ENCODE measurements at places on chromosomes 7 and 10.

GRCh38 chr7:15662451-15662850 lies 24.0 kb downstream of the MEOX2 start:
- no peak for DNase-seq

DNA sequence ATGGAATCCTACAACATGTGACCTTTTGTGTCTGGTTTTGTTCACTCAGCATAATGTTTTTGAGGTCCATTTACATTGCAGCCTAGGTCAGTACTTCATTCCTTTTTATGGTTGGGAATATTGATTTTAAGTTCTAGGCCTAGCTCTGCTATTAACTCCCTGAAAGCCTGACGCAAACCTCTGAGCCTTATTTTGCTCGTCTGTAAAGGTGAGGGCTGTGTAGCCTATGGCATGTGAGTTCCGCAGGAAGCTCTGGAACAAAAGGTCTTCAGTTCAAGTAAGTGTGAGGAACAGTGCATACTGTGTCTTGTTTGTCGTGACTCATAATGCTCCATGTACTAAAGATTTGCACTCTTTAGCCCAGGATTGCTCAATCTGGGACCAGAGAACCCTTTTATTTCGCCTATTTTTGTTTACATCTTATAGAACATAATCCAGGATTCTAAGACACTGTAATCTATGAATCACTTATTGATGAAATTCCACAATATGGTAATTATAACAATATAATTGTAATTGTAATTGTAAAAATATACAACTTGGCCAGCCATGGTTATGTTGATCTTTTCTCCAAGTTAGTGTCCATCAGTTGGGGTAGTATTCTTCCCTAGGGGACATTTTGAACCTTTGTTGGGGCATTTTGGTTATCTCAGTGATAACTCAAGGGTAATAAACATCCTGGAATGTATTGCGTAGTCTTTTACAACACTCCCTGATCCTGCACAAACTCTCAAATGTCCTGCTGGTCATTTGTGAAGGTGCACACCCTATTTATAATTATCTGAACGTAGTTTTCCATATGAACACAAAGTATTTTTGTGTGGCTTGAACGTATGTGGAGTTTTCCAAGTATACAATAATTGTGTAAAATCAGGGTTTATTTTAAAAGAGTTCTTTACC lies 184.7 kb downstream of the VTI1A start:
- no peak for DNase-seq

DNA sequence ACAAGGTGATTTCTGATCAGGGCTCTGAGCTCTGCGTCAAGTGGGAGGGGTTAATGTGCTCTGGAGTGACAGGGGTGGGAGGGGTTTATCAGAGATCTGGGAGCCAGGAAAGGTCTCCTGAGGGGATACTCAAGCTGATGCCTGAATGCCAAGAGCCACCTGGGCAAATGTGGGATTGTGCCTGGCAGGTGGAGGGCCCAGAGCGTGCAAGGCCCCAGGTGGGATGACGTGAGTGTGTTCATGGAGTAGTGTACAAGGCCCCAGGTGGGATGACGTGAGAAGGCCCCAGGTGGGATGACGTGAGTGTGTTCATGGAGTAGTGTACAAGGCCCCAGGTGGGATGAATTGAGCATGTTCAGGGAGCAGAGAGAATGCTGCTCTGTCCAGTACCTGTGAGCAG lies 610.3 kb downstream of the PTPRN2 start:
- DNase-seq: no peak

GRCh38 chr7:41448104-41448503 lies 254.8 kb downstream of the INHBA start:
- no peak for DNase-seq

DNA sequence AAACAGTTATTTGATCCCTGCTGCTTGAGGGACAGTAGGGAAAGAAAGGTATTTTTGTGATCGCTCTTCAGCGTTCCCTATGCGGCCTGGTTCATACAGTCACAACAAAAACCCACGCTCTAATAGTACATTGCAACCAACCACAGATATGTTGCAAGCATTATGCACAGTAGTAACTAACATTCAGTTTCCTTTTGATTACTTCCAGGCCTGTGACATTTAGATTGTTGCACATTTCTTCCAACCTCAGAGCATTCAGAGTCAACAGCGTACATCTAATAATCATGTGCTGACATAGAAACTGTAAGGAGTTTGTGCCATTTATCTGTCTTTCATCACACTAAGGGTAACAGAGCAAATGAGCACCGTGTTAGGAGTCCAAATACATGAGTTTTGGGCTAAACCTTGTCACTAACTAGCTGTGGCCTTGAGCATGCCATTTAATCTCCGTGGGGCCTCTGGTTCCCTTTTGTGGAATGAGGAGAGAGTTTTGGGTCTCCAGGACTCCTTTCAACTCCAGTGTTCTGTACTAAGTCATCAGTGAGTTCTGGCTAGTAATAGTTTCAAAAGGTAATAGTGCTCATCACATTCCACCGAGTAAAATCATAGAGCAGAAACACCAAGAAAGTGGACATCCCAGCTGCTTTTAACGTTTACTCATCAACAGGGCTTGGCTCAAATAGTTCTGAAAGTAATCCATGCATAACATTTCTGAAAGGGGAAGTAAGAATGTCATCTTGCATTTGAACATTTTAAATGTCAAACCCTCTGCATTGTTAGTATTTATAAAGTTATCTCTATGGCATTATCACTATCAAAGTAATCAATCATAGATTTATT lies 99.0 kb upstream of the FZD1 start:
- DNase-seq: no peak

DNA sequence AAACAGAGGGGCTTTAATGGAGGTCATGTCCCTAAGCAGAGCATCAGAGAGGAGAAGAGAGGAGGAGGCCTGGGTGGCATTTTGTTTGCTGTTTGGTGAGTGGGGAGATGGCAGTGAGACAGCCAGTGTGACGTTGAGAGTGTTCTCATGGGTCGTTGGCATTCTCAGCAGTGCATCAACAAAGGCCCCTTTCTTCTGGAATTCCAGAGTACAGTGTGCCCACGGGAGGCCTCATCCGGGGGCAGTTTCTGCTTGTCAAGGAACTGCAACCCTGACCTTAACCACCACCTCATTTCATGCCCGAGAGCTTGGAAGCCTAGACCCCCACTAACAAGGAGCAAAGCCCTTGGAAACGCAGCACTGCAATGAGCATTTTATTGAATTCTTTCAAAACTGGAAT lies 92.9 kb downstream of the CELF2 start:
- DNase-seq: no peak

DNA sequence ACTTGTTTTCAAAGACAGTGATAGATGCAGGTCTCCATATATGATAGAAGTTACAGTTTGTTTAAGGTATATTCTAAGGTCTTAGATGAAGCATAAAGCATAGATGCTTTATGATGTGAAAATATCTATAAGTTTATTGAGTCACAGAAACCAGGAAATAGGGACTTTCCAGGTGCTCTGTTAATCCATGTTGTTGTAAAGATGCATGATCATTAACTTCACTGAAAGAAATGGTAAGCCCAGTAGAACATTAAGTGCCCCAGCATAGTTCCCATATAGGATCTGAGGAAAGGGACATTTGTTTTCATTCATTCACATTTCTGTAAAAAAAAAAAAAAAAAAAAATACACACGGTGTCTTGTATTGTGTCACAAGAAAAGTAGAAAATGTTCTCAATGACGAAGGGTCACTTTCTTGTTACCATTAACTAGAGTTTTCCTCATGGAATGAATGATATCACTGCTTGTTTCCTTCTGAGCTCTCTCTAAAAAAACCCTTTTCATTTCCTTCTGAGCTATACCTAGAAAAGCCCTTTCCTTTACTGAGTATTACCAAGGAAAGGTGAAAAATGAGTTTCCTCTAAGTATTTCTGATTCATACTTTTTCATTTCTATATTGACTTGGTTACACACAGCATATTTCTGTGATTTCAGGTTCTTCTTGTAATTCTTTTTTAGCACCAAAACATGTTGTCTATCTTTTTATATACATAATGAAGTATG lies 105.2 kb downstream of the MACC1 start:
- no peak for DNase-seq

DNA sequence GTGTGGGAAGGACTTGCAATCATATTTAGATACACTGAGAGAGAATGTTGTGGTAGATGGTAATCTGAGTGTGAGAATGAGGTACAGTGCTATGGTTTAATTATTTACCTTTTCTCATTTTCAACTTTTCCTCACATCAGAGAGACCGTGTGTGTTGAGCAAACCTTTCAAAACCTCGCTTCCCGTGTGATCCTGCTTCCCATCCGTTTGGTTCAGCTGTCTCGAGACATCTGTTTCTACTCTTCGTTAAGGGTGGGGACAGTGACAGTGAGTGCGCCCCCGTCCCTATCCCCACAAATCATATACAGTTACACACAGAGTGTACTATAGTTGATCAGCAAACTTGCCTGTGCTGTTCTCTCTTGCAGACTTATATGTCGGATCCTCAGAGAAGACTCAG lies 33.0 kb upstream of the NOBOX start:
- DNase-seq: no peak

DNA sequence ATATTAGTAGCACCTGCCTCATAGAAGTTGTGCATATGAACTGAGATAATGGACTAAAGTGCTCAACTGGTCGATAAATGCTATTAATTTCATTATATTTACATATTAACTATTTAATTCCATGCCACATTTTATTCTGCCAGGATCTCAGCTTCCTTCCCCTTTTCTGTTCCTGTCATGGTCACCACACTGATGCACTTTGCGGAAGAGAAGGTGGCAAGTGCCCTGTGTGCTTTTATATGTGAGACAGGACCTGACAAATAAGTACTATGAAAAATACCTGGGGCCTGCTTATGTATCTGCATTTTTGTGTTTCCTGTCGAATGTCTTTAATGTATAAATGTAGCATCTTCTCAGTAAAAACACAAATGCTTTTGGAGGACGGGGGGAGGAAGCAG lies 12.2 kb downstream of the ATP6V0E2 start:
- DNase-seq: no peak

DNA sequence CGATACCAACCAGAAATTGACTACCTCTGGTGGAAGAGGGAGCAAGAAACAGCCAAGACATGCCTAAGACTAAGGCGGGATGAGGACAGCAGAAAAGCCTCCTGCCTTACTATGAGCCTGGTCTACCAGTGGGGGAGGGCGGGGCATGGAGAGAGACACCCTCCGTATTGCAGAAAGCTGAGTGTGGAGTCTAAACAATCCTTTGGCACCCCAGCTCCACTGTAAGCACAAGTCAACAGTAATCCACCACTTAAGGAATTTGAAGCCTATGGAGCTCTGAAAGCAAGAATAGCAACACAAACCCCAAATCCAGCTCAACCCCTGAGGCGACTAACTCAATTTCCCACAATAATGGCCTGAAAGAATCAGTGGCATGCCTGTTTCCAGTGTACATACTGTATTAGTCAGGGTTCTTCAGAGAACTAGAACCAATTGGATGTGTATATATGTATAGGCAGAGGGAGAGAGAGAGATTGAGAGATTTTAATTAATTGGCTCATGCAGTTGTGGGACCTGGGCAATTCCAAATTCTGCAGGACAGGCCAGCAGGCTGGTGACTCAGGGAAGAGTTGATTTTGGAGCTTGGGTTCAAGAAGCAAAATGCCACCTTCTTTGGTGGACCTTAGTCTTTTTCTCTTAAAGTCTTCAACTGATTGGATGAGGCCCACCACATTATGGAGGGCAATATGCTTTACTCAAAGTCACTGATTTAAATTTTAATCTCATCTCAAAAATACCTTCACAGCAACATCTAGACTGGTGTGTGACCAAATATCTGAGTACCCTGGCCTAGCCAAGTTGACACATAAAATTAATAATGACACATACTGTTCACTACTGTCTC lies 13.5 kb downstream of the PPIF start:
- no peak for DNase-seq

DNA sequence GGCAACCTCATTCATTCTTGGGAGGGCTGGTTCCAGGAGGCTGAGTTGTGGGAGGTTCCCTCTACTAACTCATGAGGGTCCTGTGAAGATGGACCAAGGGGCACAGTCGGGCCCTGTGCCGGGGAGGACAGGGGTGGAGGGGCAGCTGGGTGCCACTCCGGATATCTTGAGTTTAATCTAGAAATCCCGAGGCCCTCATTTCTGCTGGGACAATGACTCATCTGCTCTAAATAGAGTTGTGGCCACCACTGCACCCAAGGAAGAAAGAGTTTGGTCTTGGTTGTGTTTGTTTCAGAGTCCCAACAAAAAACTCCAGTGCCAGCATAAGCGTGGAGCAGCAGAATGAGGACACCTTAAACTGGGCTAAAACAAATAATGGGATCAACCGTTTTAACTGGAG lies 82.4 kb downstream of the EBF3 start:
- no peak for DNase-seq

- no peak for DNase-seq
These were observed 10.6 kb upstream of the SUN1 start for GRCh38 chr7:821688-822087.

DNA sequence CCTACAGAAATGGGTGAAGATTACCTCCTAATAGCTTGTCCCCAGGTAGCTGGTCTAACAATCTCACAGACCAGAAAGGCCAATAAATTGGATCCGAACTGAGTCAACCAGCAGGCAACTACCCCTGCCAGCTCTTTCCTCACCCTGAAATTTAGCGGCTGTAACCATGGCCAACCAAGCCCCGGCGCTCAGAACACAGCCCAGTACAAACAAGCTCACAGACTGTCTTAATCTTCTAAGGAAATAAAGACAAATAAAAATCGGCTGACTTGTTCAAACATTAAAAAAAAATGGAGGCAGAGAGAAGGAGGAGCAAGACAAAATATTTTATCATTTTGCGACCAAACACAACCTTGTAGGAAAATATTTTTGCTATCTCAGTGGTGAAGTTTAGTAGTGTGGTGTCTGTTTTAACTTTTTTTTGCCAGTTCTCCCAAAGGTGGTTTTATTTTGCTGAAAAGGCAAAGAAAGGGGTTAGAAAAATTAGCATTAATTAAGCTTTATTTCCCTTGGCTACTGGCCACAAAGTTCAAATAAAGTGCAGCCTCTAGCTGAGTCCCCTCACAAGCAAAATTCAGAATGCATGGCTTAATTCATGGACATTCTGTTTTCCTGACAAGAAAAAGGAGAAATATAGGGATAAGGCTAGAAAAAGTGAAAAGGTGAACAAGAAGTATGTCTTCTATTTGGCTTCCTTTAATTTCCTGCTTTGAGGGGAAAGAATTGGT lies 313.0 kb upstream of the NPVF start:
- no peak for DNase-seq

GRCh38 chr7:8356071-8356470 lies 77.3 kb upstream of the NXPH1 start:
- DNase-seq: no peak

- DNase-seq: no peak
These were observed 4.5 kb downstream of the ARID5B start for GRCh38 chr10:61905837-61906561.

GRCh38 chr7:46774515-46774914 lies 807.4 kb downstream of the TNS3 start:
- no peak for DNase-seq

- DNase-seq: no peak
These were observed 60.7 kb downstream of the ZMIZ1 start for GRCh38 chr10:79129361-79129997.
